ENCODE measurements at places on chromosomes 6 and 20.

- no peak for DNase-seq
Observed at GRCh38 chr6:138593124-138593877, 94.0 kb upstream of the NHSL1 start.

- no peak for DNase-seq
Observed at GRCh38 chr6:6842291-6842690, 253.8 kb downstream of the LY86 start.

GRCh38 chr20:64040231-64041039 lies 4.5 kb downstream of the C20orf204 start:
- no peak for DNase-seq

- DNase-seq: no peak
Observed at GRCh38 chr20:5214826-5215225, 88.0 kb downstream of the CDS2 start.

DNA sequence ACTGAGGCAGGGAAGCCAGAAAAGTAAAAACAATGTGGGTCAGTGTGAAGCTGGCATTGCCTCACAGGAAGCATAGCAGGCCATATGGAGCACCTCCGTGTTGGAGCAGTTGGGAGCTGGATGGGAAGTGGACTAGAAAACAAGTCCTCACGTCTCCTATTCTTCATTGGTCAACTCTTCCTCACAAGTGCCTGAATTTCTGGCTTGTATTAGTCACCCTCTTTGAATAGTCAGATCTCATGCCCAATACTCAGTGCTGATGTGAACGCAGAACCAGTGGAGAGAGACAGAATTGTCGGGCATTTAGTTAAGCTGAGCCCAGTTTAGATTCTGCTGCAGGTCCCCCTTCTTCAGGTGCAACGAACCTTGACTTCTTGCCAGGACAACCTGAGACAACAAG lies 22.3 kb upstream of the RSPO3 start:
- DNase-seq: no peak

- DNase-seq: peak; percentile 12
Observed at GRCh38 chr6:165146456-165146855, 162.9 kb downstream of the C6orf118 start.

GRCh38 chr20:53003420-53004154 lies 31.4 kb downstream of the TSHZ2 start:
- no peak for DNase-seq

GRCh38 chr6:69179681-69180080 lies 544.6 kb downstream of the ADGRB3 start:
- no peak for DNase-seq

- DNase-seq: peak; percentile 41
Observed at GRCh38 chr6:44151348-44152108, 7.1 kb upstream of the CAPN11 start.

- DNase-seq: no peak
Observed at GRCh38 chr6:97456070-97456469, 173.1 kb upstream of the MMS22L start.

DNA sequence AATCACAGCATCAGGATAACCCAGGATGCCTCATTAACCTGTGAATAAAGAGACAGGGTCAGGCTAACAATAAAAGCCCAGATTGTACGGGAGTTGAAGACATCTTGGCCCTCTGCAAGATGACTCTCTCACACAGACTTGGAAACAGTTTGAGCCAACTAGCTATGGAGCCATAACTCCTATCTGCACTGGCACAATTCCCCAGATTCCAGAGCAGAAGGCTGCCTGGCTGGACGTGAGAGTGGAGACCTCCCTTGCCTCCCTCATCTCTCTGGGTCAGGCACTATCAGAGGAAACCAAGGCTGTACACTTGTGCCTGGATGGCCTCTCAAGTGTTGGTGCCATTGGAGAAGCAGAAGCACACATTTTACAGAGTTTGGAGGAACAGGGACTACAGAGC lies 312.6 kb downstream of the THBS2 start:
- no peak for DNase-seq

GRCh38 chr20:8534368-8535160 lies 402.5 kb downstream of the PLCB1 start:
- no peak for DNase-seq

DNA sequence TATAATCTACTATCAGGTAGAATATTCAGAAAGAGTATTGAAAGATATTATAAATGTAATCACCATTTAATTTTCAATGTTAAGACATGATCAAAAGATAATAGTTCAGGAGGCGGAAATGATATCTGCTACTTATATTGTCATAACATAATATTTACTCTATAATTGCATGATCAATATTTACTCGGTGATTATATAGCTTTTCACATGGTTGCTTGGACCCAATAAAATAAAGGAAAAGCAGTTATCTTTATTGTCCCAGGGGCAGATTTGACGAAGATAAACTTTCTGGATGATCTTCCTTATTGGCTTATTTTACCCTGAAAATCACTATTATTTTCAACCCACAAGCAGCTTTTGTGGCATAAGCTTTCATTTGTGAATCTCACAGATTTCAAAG lies 350.4 kb downstream of the HACE1 start:
- DNase-seq: no peak

DNA sequence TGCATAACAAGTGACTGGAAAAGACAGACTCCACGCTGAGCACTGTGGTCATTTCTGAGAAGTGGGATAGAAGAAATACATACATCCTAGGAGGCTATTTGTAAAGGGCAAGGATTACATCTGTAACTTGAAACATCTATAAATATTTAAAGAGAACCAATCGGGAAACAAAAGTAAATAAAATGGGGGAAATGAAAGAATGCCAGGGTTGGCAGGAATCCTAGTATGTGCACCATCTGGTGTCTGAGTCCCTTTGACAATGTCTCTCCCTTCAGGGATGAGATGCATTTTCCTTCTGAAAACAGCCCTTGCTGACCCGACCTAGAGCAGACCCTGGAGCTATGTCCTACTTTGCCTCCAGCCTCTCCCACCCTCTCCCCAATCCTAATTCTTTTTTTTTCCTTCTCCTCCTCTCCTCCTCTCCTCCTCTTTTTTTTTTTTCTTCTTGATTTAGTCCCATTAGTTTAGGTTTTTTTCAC lies 53.2 kb downstream of the VSTM2L start:
- no peak for DNase-seq

GRCh38 chr6:68729377-68729903 lies 94.4 kb downstream of the ADGRB3 start:
- DNase-seq: no peak

DNA sequence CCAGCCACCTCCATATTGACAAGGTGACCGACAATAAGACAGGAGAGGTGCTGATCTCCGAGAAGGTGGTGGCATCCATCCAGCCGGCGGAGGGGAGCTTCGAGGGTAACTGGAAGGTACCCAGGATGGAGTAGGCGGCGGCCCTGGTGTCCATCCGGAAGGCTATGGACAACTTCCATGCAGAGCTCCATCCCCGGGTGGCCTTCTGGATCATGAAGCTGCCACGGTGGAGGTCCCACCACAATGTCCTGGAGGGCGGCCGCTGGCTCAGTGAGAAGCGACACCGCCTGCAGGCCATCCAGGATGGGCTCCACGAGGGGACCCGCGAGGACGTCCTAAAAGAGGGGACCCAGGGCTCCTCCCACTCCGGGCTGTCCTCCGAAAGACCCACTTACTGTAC lies 17.0 kb downstream of the DEFB115 start:
- no peak for DNase-seq

GRCh38 chr20:23631981-23632710 lies 5.6 kb downstream of the CST3 start:
- no peak for DNase-seq

- DNase-seq: no peak
Observed at GRCh38 chr20:1891263-1892118, 3.7 kb upstream of the SIRPA start.

- peak; percentile 46 for DNase-seq
Observed at GRCh38 chr6:47242483-47243386, 67.0 kb downstream of the TNFRSF21 start.

DNA sequence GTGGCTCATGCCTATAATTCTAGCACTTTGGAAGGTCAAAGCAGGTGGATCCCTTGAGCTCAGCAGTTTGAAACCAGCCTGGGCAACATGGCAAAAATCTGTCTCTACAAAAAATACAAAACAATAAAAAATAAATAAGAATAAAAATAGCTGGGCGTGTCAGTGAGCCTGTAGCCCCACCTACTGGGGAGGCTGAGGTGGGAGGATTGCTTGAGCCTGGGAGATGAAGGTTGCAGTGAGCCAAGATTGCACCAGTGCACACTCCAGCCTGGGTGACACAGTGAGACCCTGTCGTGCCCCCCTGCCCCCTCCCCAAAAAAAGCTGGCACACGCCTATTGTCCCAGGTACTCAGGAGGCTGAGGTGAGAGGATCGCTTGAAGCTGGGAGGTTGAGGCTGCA lies 35.1 kb upstream of the SRPK1 start:
- DNase-seq: no peak

- DNase-seq: no peak
Observed at GRCh38 chr6:4809999-4810918, 34.1 kb downstream of the CDYL start.

DNA sequence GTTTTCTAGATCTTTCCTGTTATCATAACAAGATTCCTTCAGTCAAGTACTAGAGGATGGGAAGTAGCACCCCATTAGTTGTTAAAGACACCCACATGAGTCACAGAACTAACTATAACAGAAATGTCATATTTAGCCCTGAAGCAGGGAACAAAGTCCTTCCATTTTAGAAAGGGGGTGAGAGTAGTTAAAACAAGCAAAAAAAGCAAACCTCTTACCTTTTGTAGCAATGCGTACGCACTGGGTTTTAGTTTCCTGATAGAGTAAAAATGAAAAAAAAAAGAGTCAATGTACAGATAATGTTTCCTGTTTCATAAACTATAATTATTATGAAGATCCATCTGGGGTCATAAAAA lies 163.7 kb upstream of the THEMIS start:
- DNase-seq: no peak

- no peak for DNase-seq
Observed at GRCh38 chr6:110392727-110393126, 22.6 kb downstream of the DDO start.

GRCh38 chr6:106066989-106067388 lies 19.1 kb upstream of the PRDM1 start:
- no peak for DNase-seq

- no peak for DNase-seq
Observed at GRCh38 chr20:19317237-19318069, 105.0 kb downstream of the SLC24A3 start.

- DNase-seq: no peak
Observed at GRCh38 chr20:4697189-4697830, 24.4 kb upstream of the PRND start.

DNA sequence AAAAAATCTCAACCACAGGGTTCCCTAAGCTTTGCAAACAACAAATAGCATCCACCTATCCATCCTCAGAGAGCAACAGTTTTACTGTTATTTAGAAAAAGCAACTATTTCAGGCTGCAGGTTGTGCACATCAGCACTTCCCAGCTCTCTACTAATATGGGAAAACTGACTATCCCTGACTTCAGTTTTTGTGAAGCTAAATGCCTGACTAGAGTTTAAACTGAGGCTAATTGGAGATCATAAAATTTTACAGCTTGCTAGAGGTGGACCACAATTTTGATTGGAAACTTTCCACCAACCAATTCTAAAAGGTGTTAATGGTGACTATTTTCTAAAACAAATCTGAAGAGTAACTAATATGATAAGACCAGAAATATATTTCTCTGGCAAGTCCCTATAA lies 36.9 kb downstream of the HLA-DMB start:
- no peak for DNase-seq

DNA sequence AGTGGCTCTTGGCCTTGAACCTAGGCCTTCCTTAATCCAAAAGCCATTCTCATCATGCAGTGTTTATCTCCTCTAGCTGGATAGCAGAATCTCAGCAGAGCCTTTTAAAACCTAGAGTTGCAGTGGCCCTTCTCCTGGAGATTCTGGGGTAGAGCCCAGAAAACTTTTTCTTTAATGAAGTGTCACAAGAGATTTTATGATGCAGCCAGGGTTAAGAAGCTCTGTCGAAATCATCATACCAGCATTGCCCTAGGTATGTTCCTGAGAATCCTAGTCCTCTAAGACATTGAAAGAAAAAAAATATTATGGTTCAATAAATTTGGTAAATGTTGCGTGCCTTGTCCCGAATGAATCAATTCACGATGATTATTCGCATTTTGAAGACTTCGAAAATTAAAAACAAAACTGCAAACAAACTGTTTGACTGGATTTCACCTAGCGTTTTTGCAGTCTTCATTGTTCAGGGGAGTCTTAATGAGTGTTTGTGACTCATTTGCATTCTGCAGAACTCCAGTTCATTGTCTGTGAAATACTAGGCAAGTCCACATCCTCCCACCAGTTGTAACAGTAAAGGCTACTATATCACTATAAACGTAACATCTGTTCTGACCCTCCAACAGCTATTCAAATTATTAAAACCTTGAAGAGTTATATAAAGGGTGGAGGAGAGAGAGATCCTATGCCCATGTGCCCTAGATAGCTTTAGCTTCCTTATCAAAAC lies 198.6 kb downstream of the UST start:
- no peak for DNase-seq

DNA sequence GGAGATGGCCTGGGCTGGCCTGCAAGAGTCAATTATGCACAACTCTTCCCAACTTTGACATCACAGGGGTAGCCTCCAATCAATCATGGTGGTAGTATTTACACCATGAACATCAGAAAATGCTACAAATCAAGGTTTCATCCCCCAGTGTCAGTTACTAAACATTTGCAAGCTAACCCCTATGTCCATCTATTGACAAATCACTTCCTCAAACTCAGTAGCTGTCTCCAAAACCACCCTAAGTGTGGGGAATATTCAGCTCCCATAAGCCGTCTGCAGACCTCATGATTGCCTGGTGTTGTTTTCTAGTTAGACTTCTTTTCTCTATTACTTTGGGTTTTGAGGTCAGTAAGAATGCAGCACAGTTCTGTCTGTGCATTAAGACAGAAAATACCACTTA lies 200.8 kb upstream of the RIN2 start:
- no peak for DNase-seq

GRCh38 chr6:148577687-148578488 lies 168.9 kb upstream of the UST start:
- DNase-seq: peak; percentile 49

DNA sequence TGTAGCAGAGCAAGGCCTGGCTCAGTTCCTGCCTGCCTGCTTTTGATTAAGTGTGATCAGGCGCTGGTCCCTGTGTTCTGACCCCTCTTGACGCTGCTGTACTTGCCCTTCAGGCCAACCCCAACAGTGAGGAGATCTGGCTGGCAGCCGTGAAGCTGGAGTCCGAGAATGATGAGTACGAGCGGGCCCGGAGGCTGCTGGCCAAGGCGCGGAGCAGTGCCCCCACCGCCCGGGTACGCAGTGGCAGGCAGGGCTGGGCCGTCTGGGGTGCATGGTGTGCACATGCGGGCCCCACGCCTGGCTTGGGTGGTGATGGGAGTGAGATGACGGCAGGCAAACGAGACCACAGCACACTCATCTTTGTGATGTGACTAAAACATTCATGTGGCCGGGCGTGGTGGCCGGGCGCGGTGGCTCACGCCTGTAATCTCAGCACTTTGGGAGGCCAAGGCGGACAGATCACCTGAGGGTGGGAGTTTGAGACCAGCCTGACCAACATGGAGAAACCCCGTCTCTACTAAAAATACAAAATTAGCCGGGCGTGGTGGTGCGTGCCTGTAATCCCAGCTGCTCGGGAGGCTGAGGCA lies 10.1 kb upstream of the C20orf204 start:
- DNase-seq: no peak

Measured in hypothalamus (tissue), 51 donors.